ENCODE measurements at places on chromosomes 3 and 15.

GRCh38 chr15:75140080-75140879, 61.4 kb upstream of the C15orf39 start:
- DNase-seq = no peak

DNA sequence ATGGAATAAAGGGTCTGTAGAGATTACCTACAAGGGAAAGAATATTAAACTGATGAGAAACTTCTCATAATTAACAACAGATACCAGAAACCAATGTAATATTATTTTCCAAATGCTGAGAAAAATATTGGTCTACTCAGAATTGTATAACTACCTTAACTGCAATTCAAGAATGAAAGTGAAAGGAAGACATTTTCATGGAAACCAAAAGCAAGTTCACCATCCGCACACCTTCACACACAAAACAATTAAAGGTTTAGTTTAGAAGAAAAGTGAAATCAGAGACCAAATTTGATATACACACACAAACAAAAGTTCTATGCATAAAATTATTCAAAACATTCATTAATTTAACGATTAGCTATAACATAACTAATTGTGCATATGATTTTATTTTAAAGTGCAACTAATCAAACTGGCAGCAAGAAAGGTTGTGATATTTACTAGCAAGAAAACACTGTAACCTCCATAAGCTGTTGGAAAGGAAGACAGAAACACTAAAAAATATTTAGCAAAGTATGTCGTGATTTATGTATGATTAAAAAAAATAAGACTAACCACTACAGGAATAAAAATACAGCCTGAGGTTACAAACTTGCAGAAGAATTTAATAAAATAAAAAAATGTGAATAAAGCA, 395.5 kb downstream of the FGF12 start:
- no peak for DNase-seq

- no peak for DNase-seq
These were observed 93.2 kb downstream of the FILIP1L start for GRCh38 chr3:100020876-100021644.

- no peak for DNase-seq
These were observed 33.0 kb downstream of the SYNM start for GRCh38 chr15:99137877-99138276.

DNA sequence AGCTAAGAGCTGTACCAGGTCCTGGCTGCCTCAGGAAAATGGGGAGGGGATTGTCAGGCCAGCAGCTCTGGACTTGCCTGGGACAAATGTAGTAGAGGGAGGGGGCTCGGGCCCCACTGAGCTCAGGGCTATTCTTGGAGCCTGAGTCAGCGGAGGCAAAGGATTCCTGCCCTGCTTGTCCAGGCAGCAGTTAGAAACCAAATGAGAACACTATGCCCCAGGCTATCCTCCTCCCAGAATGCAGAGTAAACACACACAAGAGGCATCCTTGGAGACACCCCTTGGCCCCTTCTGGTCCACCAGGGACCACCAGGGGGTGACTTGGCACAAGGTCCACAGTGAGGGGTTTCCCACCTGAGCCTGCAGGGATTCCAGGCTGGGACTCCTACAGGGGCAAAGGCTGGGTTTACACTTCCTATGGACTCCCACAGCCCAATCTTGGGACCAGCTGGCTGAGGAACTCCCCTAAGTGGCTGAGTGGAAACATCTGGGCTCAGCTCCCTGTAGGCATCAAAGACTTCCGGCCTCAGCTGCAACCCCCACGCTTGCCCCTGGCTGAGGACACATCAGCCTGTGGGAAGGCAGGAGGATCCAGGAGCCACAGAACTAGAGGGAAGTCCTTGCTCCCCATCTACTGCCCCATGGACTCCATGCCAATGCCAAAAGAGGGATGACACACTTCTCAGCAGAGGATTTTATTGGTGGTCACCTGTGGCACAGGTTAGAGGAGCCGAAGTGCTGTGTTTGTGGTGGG, 3.4 kb upstream of the COL7A1 start:
- DNase-seq = peak; percentile 58

DNA sequence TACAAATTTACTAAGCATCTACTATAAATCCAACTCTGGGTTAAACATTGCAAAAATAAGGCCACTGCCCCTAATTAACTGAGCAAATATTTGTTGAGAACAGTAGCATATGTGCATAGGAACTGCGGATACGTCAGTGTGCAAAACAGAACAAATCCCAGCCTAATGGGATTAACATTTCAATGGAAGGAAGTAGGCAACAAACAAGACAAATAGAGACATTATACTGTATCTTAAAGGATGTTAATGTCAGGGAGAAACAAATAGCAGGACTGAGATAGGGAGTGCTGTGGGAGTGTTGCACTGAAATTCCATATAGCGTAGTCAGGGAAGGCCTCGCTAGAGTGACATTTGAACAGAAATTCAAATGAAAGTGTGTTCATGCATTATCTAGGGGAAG, 89.7 kb upstream of the KCNAB1 start:
- DNase-seq = no peak

- DNase-seq = peak; percentile 90
These were observed 129.8 kb downstream of the PPM1L start for GRCh38 chr3:160885791-160886286.

DNA sequence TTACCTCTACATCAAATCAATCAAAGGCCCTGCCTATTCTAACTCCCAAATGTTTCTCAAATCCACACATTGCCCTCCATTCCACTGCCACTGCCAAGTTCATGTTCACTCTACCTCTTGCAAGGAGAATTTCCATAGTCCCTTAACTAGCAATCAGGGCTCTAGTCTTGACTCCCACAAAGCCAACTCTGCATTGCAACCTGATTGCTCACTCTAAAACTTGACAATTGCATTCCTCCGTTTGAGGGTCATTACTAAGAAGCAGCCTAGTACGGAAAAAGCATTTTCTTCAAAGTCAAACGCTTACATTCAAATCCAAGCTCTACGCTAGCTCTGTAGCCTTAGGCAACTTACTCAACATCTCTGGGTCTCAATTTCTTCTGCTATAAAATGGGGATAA, 1.2 kb downstream of the CPA3 start:
- no peak for DNase-seq
